ENCODE measurements at places on chromosomes 16 and 17.

GRCh38 chr17:30323262-30323894, 10.5 kb downstream of the TMIGD1 start:
- ATAC-seq: no peak

DNA sequence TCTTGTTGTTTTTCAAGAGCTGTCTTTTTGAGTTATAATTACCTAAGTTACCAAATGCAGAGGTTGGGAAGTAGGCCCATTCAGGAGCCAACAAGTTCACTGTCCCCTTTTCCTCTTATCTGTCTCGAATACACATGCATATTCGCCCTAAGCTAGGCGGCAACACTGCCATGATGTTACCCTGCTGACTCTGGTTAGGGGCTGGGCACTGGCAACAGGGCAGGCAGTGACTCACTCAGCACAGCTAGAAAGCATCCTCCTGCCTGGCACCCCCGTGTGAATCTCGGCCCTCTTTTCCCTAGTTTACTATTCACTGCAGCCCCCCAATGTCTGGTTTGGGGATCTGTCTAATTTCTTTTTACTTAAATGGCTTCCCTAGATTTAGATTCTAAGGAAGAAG, 13.8 kb downstream of the DBF4B start:
- no peak for ATAC-seq

- peak; percentile 99 for ATAC-seq
Observed at GRCh38 chr16:67326472-67327309, at the start of the genes KCTD19 and LRRC36. Gene KCTD19, minus strand, starts transcription at chr16:67326741. Its CDS starts 34 bp downstream, at chr16:67326707. Gene LRRC36, plus strand, starts transcription at chr16:67326815. Its CDS starts 48 bp downstream, at chr16:67326863.

- peak; percentile 78 for ATAC-seq
Observed at GRCh38 chr17:61054436-61054835, 345.2 kb upstream of the TBX2 start.

DNA sequence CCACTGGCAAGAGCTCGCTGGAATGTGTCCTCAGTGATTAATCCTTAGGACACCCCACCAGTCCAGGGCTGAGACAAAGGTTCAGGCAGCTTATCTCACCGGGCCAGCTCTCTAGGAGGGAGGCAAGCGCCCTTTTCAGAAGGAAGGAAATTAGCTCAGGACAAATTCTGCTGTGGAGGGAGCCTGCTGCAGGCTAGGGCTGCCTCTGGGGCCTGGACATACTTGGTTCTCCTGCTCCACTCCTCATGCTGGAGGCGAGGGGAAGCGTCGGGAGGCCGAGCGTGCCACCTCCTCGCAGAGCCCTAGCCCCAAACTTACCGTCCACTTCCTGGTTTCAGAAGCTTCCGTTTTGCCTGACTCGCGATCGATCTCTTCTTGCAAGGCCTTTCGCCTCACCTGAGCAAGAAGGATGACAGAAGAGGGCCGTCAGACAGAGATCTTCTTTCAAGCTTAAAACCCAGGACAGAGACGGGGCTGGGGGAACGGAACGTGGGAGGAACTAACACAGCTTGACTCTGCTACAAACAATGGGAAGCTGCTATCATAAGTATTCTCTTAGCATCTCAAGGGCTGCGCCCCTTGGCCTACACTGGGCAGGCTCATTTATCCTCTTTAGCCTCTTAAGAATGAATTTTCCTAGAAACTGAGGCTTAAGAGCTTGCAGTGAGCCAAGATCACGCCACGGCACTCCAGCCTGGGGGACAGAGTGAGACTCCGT, 7.7 kb downstream of the KNOP1 start:
- no peak for ATAC-seq

GRCh38 chr17:7351665-7352502, at the start of gene KCTD11:
Gene KCTD11, plus strand, starts transcription at chr17:7352162.
- peak; percentile 66 for ATAC-seq

Measured in motor neuron (in vitro differentiated cells).